ENCODE measurements at places on chromosomes 7 and 10.

- no peak for DNase-seq
These were observed 282.8 kb downstream of the RPS24 start for GRCh38 chr10:78316451-78316931.

GRCh38 chr7:28785041-28785995, 172.8 kb downstream of the TRIL start:
- no peak for DNase-seq

GRCh38 chr10:70761031-70761601, 24.1 kb downstream of the TBATA start:
- DNase-seq = no peak

DNA sequence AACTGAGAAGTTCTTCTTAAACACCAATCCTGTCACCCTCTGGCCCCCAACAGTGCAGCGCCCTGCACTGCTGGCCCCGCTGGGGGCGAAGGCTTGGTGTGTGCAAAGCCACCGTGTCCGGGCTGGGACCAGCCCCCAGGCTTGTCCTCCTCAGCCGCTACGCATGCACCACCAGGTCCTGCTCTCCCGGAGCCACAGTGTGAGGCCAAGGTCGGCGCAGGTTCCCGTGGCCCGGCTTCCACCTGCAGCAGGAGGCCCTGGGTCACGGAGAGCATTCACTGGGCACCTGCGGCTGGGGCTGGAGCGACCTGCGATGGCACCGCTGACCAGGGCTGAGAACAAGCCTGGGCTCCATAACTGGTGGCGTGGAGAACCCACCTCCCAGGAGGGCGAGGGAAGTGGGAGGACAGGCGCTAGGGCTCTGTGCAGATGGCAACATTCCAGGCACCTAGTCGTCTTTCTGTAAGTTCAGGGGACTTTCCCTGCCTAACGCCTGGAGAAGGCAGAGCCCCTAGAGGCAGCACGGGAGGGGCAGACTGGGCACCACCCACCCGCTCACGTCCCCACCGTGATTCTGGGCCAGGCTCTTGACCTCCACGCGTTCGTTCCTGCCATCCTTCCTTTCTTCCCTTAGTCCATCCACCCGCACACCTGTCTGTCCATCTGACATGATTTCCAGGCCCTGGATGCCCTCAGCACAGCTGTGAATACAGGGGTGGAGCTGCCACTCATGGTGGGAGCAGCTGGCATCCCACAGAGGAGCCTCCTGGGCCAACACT, 271.6 kb downstream of the ELFN1 start:
- DNase-seq = no peak

DNA sequence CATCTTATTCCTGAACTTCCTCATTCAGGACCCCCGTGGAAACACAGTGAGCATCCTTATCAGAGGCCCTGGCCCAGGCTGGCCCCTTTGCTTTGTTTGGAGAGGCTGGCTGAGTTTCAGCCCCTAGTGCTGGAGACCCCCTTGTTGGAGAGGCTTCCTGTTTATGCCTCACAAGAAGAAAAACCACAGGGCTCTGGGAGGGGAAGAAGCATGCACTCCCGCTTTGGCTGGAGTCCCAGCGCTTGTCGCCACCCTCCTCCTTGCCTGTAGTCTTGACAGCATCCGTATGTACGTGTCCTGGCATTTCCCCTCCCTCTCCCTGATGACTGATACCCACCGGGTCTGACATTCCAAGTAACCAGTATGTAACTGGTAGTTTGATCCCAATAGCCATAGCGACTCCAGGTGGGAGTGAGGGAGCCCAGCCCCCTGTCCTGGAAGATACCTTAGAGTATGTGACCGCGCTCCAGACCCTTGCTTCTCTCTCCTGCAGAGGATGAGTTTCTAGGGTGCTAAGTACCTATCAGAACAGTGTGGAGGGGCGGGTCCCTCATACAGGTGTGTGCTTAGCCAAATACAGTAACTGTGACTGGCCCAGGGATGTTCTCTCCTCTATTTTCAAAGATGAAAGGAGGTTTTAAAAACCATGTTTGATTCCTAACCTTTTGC, 6.9 kb upstream of the ATP6V0E2 start:
- DNase-seq = no peak

DNA sequence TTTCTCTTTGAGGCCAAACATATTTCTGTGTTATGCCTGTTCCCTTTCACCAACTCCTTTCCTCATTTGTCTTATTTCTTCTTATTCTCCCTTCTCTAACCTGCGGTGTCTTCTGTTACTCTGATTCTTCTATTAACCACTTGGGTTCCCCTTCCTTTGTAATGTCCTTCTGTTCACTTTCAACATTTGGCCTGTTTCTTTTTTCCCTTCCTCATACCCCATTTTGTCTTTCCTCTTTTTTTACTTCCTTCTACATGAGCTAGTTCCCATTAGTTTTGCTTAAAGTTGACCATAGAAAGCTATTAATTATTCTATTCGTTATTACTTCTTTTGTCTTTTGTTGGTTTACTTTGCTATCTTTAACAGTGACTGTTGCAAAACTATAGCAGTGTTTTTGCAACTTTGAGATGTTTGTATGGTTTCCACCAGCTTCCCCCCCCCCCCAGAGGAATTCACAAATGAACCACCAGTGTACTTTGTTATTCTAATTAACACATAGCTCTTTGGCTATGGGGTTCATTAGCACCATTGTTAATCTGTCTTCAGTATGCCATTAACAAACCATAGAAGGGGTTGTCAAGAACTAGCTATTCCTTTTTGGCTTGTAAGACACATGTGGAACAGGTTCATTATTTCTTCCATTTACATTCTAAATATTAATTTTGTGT, 2.9 kb downstream of the LRGUK start:
- DNase-seq = no peak

Data from erythroblast (primary cell).